Stimulated activated CD8-positive, alpha-beta memory T cell treated with anti-CD3 and anti-CD28 coated beads, Interleukin-2, amount 100 ng/mL, for 48 hours (primary cell): ENCODE measurements at places on chromosomes 3 and 15.

GRCh38 chr3:117786349-117786748 is 1076.8 kb downstream of the TUSC7 start:
- no peak for DNase-seq

DNA sequence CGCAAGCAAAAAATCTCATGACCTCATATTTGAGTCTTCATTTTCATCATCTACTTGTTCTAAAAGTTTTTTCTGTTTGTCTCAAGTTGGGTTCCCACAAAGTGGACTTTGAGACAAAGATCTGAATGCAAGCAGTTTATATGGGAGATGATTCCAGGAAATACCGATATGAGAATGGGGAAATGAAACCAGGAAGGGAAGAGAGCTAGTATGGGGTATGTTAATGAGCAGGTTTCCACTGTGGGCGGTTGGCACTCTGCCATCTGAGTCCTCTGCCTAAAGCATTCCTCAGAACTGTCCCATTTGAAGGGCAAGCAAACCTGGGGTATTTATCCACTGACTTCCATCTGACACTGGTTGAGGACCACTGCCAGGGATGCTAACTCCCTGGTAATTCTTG is 8.8 kb downstream of the ADPRH start:
- DNase-seq = peak; percentile 29

DNA sequence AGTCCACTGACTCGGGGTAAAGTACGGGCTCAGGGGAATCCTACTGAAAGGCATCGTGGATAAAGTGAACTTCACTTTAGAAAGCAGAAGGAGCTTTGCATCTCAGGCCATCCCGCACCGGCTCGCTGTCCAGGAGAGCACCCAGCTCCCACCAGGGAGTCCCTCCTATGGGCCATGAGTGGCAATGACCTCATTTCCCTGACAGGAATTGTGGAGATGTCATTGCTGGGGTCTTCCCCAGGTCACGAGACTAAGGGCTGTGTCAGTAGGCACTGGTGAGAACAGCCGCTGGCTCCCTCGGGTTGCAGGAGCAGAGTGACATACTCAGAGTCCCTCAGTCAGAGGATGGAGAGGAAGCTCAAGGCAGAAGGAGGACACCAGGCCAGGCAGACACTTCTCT is 97.3 kb downstream of the XXYLT1 start:
- DNase-seq = no peak

GRCh38 chr15:82108489-82109078 is 62.8 kb upstream of the MEX3B start:
- DNase-seq = peak; percentile 54

GRCh38 chr3:193730511-193730910 is 137.5 kb downstream of the OPA1 start:
- DNase-seq = no peak

GRCh38 chr3:32960404-32961170 is 9.1 kb downstream of the CCR4 start:
- DNase-seq = no peak

DNA sequence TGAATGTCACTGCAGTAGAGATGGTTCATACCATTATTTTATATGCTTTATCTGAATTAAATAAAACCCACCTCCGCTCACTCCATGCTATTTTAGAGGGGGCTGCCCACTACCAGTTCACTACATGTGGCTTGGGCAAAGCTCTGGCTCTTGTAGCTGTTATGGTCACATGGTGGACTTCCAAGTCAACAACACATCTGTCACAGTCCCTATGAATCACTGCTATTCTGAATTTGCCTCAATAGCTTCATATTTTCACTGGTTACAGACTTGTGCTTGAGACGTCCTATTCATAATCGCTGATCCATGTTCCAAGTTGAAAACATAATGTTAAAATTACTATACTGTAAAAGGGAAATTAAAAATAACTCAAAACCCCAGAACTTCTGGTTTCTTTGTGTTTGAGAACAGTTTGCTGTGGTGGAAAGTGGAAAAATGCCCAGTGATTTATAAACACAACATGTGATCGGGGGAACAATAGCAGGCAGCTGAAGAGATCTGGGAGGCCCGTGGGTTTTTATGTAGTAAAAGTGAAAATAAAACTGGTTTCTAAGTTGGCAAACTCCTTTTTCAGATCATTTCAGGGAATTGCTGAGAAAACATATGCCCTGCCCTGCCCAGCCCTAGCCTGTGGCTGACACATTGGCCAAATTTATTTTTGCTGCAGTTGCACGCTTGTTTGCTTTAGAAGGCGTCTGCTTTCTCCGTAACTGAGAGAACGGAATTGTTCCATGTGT is 128.8 kb upstream of the PRR23C start:
- no peak for DNase-seq

GRCh38 chr3:160637086-160637485 is 39.9 kb upstream of the ARL14 start:
- no peak for DNase-seq

DNA sequence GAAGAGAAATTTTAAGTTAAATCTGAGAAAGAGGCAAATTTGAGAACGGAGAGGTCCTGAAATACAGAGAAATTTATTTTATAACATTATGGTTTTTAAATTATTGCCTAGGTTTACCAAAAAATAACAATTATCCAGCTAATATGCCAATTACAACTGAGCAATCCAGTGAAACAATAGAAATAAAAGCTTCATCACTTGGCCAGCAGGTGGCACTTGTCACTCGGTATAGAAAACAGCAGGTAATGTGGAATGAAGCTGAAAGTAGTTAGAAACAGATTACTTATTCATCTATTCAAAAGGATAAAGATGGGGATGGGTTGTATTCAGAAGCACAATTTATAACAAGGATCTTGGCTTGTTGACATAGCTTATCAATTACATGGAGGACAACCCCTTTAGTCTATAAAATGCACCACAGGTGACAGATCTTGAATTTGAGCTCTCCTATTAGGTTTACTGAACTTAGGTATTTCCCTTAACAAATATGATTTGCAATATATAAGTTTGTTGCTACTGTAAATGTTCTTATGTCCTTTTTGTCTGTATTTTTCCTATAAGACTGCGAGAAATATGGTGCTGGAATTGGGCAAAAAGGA is 70.1 kb upstream of the GUCA1C start:
- peak; percentile 0 for DNase-seq

DNA sequence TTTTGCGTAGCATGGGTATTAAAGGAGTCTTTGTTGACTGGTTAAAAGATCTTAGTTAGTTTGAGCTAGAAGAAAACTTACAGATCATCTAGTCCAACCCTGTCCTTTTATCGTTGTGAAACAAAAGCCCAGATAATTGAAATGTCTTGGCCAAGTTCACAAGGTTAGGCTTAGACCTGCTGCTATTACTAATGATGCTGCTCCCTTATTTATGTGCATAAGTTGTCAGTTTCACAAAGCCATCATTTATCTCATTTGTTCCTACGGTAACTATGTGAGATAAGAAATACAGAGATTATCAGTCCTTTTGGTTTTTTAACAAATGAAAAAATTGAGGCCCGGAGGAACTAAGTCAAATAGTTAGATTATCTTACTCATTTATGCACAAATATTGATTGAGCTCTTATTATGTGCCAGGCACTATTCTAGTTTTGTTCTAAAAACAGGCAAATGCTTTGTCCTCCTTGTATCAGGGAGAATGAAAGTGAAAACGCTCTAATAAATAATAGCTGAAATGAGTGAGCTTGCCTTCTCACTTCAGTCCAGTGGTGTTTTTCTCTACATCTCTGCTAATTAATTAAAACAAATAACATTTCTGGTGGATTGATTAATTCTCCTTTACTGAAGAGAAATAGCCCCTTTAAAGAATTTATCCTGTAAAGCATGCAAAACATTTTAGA is 49.1 kb upstream of the TPRG1 start:
- DNase-seq = no peak

- no peak for DNase-seq
These were observed 55.6 kb upstream of the DLG1 start for GRCh38 chr3:197353867-197354567.

- no peak for DNase-seq
These were observed 5.7 kb downstream of the NUTM1 start for GRCh38 chr15:34348735-34349300.

- DNase-seq = no peak
These were observed 59.8 kb downstream of the PIK3R4 start for GRCh38 chr3:130686833-130687232.

GRCh38 chr3:52277972-52278509 is 408 bp downstream of the WDR82 start:
- peak; percentile 57 for DNase-seq

- no peak for DNase-seq
These were observed 92.8 kb downstream of the CCNL1 start for GRCh38 chr3:157067114-157067513.

DNA sequence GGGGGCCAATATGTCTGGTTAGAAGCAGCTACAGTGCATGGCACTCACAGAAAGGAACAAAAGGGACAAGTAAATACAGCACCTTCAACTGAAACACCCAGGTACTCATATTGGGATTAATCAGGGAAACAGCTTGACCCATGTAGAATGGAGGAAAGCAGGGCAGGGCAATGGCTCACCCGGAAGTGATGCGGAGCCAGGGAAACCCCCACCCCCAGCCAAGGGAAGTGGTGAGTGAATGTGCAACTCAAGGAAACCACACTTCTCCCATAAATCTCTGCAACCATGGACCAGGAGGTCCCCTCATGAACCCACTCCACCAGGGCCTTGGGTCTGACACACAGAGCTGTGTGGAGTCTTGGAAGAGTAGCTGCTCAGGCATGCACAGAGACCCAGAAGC is 117.1 kb downstream of the MTHFS start:
- DNase-seq = peak; percentile 1

DNA sequence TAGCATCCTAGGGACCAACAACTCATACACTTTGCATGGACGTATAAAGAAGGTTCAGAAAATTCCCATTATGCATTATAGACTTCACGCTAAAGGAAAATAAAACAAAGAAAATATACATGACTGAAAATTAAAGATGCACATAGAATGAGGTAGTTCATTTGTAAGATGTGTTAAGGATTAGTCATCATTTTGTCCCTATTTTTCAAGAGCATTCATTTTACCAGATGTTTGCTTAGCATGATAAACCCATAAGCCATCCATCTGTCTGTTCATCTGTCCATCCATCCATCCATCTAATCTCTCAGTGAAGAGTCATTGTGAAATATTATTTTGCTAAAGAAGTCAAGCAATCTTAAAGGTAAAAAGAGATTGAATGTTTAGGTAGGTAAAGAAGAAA is 80.3 kb downstream of the TFG start:
- no peak for DNase-seq

GRCh38 chr3:138348754-138349739 is 668 bp downstream of the MRAS start:
- no peak for DNase-seq

- DNase-seq = no peak
These were observed 41.2 kb upstream of the XCR1 start for GRCh38 chr3:46068501-46068900.

DNA sequence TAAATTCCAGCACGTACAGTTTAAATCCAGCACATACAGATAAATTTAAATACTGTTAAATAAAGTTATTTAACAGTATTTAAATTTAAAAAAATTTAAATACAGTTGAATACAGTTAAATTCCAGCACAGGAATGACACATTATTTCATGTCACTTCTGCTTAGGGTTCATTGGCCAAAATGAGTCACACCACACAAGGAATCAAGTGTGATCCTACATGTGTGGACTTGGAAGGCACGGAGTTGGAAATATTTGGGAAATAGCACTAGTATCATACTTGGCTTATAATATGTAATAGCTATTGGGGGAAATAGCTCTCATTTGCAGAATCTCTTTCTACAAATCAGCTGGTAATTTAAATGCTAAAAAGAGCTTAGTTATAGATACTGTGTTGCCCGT is 10.6 kb downstream of the RAB7A start:
- no peak for DNase-seq
